ENCODE measurements at places on chromosomes 4 and X. TPM values are rescaled to one million over a fixed set of nuclear protein-coding genes. Genes with fewer than 3 reads are reported as not detected.

The UGT2A3 gene
- not detected for total RNA-seq

The GAB3 gene
- total RNA-seq: 13.8 TPM

The SMIM10L2A gene
- 3.5 TPM for total RNA-seq

The HMGN5 gene
- 5.5 TPM for total RNA-seq

The CLDN2 gene
- total RNA-seq: 0.32 TPM

The NAP1L3 gene
- 47.0 TPM for total RNA-seq

The TMEM31 gene
- total RNA-seq: 0.38 TPM

The KIAA1210 gene
- total RNA-seq: 0.09 TPM

GRCh38 chr4:56460085-56460484 is 7.3 kb upstream of the SRP72 start:
- ATAC-seq: no peak

- ATAC-seq: no peak
Measured at GRCh38 chrX:110428144-110428543, 69.5 kb downstream of the RTL9 start.

- no peak for ATAC-seq
Measured at GRCh38 chr4:8768357-8768999, 103.2 kb downstream of the HMX1 start.

DNA sequence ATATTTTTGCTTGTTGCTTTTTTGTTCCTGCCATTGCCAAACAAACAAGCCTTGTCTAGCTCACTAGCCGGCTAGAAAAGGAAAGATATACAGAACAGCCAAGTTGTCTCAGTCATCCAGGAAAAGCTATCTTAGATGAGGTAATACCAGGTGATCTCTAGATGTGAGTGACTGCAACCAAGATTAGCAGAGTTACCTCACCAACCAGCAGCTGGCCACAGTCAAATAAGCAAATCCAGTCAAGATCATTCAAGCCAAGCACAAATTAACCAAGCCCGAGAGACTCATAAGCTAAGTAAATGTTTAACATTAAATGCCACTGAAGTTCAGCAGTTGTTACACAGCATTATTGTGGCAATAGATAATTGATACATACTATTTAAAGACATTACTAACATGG is 108.6 kb downstream of the CENPC start:
- ATAC-seq: no peak

DNA sequence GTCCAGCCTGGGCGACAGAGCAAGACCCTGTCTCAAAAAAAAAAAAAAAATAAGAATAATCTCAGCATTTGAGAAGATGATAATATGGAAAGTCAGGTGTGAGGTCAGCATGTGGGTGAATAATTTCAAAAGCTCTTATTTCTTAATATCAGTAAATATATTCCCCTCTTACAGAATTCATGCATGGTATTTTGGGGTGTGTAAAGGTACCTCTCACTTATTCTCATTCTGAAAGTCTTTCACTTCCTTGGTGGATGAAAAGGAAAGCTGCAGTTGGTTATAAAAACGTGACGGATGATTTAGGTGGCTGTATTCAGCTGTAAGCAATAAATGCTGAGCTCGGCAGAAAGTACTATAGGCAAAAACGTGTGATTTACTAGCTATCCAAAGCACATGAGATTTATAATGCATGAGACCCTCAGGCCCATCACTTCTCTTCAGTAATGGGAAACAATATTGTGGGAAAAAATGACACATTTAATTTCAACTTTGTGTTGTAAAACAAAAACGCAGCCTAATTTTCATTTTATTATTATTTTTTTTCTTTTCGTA is 353.2 kb upstream of the MAGEB2 start:
- ATAC-seq: no peak

- peak; percentile 56 for ATAC-seq
Measured at GRCh38 chr4:114108869-114109268, 129.4 kb upstream of the ARSJ start.

GRCh38 chrX:7950865-7951264 is 23.7 kb upstream of the PNPLA4 start:
- ATAC-seq: no peak

DNA sequence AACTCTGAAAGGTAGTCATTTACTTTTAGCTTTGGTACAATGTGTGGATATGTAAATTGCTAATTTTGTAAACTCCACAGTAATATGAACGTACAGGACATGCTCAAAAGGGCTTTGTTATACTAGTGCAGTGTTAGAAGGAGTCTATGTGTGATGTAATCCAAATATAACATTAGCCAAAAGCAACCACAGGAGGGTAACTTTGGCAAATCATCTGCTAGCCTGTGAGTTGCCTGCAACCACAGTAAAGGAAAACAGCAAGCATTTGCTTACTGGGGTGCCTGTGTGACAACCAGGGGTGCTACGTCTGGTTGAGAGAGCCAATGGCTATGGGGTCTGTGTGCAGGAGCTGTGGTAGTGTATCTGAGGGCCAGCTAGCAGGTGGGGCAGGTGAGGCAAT is 245.8 kb downstream of the ADAMTS3 start:
- no peak for ATAC-seq

- no peak for ATAC-seq
Measured at GRCh38 chr4:73434311-73434710, 1.7 kb upstream of the AFP start.

- no peak for ATAC-seq
Measured at GRCh38 chr4:22661443-22661842, 31.3 kb upstream of the GBA3 start.

GRCh38 chrX:110268886-110269285 is 49.0 kb downstream of the AMMECR1 start:
- ATAC-seq: no peak

- no peak for ATAC-seq
Measured at GRCh38 chr4:83371235-83371634, 36.6 kb upstream of the HPSE start.

DNA sequence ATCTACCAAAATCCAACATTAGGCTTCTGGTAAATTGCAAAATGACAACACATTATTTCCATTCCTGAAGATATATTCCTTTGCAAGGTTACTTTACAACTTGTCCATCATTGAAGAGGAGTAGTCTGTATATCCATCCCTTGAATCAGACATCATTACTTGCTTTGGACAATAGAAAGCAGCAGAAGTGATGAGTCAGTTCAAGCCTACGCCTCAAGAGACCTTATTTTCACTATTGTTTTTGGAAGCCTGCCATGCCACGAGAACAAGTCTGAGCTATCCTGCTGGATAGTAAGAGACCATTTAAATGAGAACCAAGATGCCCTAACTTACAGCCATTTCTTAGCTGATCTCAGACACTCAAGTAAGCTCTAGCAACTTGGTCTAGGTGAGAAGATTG is 246.0 kb upstream of the HHIP start:
- no peak for ATAC-seq

DNA sequence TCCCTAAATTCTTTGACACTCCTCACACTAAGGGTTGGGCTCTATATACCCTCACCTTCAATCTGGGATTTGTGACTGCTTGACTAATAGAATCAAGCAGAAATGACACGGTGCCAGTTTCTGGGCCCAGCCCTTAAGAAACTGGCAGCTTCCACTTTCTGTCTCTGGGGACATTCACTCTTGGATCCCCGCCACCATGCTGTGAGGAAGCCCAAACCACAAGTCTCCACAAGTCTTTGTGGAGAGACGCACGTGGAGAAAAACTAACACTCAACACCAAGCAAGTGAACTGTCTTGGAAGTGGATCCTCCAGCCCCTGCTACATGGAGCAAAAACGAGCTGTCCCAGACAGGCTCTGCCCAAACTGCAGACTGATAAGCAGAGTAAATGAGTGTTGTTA is 1.1 kb upstream of the EDNRA start:
- no peak for ATAC-seq

- peak; percentile 95 for ATAC-seq
Measured at GRCh38 chr4:141133146-141133998, at the start of gene RNF150. Gene RNF150 (minus strand): TSS chr4:141133469.

DNA sequence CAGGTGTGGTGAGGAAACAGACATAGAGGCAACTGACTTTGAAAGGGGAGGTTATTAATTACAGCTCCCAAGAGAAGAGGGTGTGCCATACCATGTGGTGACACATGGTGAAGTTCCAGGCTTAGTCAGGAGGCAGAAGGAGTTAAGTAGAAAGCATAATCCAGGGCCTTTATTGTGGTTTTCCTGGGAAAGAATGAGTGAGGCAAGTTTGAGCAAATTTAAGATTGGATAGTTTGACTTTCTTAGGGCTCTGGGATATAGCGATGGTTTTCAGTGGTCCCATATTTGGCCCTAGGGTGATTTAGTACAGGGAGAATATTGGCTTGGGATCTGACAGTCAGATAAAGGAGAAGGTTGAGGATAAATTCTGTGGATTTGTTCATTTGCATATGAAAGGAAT is 495.9 kb upstream of the FSTL5 start:
- ATAC-seq: no peak

GRCh38 chrX:108091878-108092291 is 307 bp downstream of the ATG4A start:
- peak; percentile 36 for ATAC-seq

Measured in motor neuron (in vitro differentiated cells).